Activated CD4-positive, alpha-beta T cell treated with anti-CD3 and anti-CD28 coated beads, Interleukin-2, amount 50 U/mL, for 4 hours (primary cell): ENCODE measurements at places on chromosomes 2 and 18.

- no peak for DNase-seq
These were observed 314.0 kb upstream of the REV1 start for GRCh38 chr2:99803846-99804245.

DNA sequence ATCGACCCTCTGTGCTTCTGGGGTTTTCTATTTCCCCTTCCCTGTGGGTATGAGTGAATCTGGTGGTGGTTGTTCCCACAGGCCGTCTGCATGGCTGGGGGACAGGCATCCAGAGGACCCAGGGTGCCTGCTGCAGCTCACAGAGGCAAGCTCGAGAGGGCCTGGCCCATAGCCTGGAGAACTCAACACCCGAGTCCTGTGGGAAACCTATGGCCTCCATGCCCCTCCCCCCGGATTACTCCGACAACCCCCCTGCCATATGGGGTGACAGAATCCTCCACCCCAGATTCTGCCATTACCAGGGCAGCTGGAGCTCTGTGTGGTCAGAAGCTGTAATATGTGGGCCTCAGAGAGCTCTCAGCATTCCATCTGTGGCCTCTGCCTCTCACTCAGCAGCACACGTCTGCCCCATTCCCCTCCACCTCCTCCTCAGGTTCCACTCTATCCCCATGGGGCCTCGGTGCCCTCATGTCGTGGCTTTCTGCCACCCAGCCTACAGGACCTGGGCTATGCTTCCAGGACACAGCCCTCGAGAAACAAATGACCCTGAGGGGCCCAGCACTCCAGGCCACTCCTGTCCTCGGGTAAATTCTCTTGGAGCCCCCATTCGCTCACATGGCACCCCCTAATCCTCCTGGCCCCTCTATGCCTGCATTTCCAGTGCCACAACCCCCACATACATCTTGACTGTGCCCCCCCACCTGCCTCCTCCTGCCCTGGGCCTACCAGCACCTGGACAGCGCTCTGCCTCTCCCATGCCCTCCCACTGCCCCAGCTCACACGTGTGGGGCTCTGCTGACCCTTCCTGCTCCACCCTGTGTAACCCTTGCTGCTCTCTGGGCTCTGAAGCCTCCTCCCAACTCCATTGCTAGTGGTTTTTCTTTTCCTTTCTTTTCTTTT is 3.6 kb downstream of the MZT2A start:
- no peak for DNase-seq

GRCh38 chr2:58794916-58795315 is 553.8 kb upstream of the FANCL start:
- DNase-seq: no peak

DNA sequence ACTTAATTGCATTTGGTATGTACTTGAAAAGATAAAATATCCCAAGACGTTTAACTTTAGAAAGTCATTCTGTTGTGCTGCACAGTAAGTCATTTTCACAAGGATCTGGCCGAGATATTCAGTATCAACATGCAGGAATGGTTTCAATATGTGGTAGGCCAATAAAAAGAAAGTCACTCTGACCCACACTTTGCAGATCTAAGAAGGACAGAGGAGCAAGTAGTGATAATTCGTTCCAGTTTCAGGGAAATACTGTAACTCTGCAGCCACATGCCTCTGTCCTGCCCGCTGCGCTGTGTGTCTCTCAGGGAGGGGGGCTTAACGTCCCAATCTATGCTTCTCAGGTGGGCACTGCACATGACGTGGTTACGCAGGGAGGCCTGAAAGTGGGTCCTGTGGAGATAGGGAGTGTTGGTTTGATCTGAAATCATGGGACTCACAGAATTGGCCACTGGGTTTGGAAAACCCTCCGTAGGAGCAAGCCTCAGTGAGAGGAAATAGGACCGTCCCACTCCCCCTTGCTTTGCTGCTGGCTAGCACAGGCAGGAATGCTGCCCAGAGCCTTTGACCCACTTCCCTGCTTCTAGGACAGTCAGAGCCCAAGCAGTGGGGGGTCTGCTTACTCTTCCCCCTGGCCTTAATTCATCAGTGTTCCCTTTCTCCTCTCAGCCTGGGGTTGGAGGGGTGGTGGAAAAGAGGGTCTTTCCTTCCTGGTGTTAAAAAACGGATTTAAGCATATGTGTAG is 314.7 kb upstream of the SPRED2 start:
- no peak for DNase-seq

DNA sequence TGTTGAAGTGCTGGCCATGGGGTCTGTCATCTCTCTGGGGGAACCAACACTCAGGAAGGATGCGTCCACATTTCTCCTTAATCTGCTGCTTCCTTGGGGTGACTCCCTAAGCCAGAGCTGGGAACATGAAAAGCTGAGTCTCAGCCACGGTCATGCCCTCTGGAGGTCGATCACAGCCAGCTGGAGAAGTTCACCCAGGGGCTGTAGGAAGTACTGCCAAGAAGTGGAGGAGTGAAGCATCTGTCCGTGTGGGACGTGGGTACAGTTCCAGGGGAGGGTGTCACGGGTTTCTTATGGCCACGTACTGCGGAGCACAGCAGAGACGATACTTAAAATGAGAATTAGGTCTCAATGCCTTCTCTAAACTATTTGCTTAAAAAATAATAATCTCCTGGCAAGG is 42.4 kb upstream of the IGFBP2 start:
- DNase-seq: no peak

- DNase-seq: no peak
These were observed 35.7 kb downstream of the ACKR3 start for GRCh38 chr2:236605345-236605734.

DNA sequence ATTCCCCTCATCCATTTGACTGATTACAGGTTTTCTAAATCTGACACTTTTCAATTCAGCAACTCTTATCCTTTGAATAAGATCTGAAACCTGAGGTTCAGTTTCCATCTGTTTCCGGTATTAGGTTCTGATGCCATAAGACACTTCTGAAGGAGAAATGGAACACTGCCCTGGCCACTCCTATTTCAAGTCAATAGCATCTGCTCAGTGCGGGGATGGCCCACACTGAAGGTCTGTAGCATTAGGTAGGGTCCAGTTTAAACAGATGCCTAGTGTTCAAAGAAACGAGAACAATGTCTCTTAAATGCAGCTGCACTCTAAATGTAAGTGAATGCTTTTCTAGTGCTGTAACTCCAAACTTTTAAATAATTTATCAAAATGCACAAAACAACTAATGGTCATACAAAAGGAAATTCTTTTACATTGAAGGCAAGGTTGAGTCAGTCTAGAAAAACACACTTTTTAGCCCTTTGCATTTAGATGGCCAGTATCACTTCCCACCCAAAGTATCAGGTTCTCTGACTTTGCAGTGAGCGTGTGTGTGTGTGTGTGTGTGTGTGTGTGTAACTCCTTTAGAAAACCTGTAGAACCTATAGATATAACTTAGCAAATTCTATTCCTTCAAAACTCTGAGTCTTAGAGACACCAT is 78.2 kb downstream of the STK39 start:
- DNase-seq: no peak

- peak; percentile 40 for DNase-seq
These were observed 85.1 kb upstream of the ACAA2 start for GRCh38 chr18:49898421-49898820.

- DNase-seq: no peak
These were observed 49.1 kb downstream of the ZNF638 start for GRCh38 chr2:71380665-71381064.

GRCh38 chr18:4831791-4832375 is 365.2 kb downstream of the AKAIN1 start:
- no peak for DNase-seq

DNA sequence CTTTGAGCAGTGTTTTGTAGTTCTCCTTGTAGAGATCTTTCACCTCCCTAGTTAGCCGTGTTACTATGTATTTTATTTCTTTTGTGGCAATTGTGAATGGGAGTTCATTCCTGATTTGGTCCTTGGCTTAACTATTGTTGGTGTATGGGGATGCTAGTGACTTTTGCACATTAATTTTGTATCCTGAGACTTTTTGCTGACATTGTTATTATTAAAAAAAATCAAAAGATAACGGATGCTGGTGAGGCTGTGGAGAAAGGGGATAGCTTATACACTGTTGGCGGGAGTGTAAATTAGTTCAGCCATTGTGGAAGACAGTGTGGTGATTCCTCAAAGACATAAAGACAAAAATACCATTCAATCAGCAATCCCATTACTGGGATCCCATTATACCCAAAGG is 17.0 kb upstream of the ZNF397 start:
- DNase-seq: no peak

- DNase-seq: no peak
These were observed 696 bp downstream of the EMX1 start for GRCh38 chr2:72917877-72918553.

DNA sequence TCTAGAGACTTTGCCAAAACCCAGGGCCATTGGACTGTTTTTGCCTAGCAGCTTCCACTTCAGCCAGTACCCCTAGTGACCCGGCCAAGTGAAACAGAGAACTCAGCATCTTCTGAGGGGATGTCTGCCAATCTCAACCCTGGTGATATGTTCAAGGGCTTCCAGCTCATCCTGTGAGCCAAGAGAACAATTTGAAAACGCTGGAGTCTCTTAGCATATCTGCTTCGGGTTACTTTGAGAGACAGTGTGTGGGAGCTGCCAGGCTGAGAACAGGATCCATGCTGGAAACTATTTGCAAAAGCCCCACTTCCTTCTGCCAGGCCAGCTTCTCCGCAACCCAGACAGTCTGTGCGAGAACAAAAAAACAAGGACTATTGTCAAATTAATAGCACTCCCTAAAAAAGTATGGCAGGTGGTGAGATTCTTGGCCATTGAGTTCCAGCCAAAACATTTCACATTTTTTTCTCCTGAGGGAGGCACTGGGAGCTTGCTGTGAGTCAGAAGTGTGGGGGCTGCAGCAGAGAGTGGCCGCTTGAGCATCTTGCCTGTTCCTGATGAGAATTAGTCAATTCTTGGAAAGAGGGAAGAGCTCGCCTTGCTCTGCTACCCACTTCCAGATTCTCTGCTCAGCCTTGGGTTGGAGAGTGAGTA is 395.6 kb upstream of the TRIB2 start:
- DNase-seq: no peak

GRCh38 chr2:11482473-11483035 is 16.6 kb upstream of the E2F6 start:
- no peak for DNase-seq

DNA sequence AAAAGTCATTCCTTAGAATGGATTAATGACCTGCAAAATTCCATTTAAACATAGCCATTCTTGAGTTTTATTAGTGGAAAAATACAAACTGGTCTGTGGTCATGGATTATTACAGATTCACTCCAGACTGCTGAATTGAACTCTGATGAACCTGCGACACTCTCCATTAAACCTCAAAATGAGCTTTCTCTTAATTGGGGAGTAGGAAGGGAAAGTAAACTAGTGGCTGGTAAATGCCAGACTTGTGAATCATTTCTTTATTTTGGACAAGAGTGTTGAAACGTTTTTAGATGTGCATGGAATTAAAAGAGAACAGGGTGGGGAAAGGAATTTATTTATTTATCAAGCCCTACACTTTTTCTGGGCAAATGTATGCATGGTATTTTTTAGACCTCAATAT is 321.2 kb upstream of the FANCL start:
- DNase-seq: no peak

DNA sequence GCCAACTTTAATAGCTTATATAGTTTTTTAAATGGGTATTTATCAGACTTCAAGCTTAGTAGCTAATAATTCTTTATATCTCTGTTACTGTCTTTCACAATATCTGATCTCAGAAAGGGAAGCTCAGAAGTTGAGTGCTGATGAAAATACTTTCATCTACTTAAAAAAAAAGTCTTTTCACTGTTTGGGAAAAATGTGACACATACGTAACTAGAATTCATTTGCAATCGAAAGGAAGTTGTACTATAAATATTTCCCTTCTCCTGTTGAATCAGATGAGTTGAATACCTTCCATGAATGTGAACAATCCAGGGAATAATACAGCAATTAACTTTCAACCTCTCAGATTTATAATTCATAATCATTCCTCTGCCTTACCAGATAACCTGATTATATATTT is 811 bp upstream of the SCG2 start:
- no peak for DNase-seq

- no peak for DNase-seq
These were observed 241.4 kb upstream of the KLHL14 start for GRCh38 chr18:33014060-33014796.

DNA sequence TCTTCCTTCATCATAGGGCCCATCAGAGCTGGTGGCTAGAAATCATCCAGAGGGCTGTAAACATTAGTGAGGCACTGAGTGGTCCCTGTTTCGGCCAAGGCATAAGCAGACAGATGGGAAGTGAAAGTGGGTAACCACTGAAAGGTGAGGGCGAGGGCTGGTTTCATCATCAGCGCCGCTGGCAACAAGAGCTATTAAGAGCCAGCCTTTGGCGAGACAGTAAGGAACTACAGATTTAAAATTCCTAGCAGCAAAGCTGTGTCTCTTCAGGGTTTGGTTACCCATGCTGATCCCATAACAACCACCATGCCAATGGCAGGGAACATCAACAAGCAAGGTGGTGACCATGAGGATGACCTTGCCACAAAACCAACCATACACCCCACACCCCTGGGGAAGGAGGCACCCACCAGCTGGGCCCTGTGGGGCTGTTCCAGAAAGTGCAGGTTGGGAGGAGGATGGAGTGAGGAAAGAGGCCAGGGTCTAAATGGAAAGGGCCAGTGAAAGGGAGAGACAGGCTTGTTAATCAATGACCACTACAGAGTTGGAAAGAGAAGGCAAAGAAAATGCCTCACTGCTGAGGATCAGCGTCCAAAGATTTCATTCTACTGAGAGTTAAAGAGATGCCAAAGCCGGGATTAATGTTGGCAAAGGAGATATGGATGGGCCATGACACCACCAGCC is 9.0 kb upstream of the SLC20A1 start:
- no peak for DNase-seq

DNA sequence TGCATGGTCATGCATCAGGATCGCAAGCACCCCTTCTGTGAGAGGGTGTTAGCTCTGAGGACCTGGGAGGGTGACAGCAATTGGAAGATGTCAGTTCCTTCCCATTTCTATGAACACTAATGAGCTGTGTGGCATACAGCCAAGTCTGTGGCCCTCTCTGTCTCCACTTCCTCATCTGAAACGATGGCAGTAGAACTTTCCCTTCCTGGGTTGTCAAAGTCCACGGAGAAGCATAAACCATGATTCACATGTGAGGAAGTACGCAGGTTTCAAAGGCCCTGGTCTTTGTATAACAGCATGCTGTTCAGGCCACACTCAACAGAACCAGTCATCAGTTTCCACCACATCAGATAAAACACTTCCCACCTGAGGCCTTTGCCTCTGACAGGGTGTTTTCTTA is 167.4 kb upstream of the RAB6C start:
- no peak for DNase-seq

DNA sequence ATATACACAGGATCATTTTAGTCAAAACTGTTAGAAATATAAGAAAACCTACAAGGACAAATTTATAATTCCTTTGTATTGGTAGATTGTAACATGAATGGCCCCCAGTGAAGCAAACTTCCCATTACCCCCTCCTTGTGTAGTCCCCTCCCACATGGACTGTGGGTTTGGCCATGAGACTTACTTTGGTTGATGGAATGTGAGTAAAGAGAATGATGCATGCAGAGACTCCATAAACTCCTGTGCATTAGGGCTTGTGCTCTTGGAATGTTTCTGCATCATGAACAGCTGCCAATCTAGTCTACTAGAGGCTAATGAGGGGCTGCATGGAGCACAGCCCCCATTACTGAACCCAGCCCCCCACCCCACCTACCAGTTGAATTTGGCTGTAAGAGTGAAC is 8.3 kb upstream of the TGFA start:
- no peak for DNase-seq

- no peak for DNase-seq
These were observed 120.0 kb downstream of the COL6A3 start for GRCh38 chr2:237293978-237294377.
